ENCODE measurements at places on chromosomes 5 and 9. TPM values are rescaled to one million over a fixed set of nuclear protein-coding genes. Genes with fewer than 3 reads are reported as not detected.

The FGD3 gene
- 160 TPM for total RNA-seq

The IL4 gene
- 1.8 TPM for total RNA-seq

The FABP6 gene
- not detected for total RNA-seq

The KCNV2 gene
- not detected for total RNA-seq

The NFIB gene
- not detected for total RNA-seq

The OBP2B gene
- total RNA-seq = not detected

The STKLD1 gene
- total RNA-seq = 0.91 TPM

The PNPLA7 gene
- total RNA-seq = 5.6 TPM

GRCh38 chr9:115098226-115098965 is 19.6 kb downstream of the TNC start:
- no peak for DNase-seq
- no peak overlapping the region for H3K27ac ChIP-seq
- H3K4me3 ChIP-seq = no peak overlapping the region

- H3K4me3 ChIP-seq = no peak overlapping the region
- no peaks in the 10 kb centered on the region for H3K36me3 ChIP-seq
- no peak for DNase-seq
Observed at GRCh38 chr5:98334946-98335345, 438.5 kb upstream of the RGMB start.

- peaks cover 12% of the 10 kb centered on the region for H3K36me3 ChIP-seq
- peaks cover 2% of the 10 kb centered on the region for H3K4me1 ChIP-seq
- no peak overlapping the region for H3K4me3 ChIP-seq
- no peak for DNase-seq
- no peak overlapping the region for H3K27ac ChIP-seq
- H3K27me3 ChIP-seq = peaks cover 3% of the 10 kb centered on the region
Observed at GRCh38 chr5:10673017-10673389, 88.0 kb downstream of the DAP start.

DNA sequence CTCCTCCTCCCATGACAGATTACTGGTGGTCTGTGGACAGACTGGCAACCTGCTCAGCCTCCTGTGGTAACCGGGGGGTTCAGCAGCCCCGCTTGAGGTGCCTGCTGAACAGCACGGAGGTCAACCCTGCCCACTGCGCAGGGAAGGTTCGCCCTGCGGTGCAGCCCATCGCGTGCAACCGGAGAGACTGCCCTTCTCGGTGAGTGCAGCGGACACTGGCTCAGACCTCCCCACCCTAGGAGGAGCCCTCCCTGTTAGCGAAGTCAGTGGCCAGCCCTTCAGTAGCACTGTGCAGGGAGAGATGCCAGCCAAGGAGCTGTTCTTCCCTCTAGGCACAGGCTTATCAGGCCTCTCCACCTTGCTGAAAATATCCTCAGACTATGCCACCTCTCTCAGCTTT is 143.5 kb downstream of the SAXO1 start:
- no peak for DNase-seq
- H3K4me3 ChIP-seq = no peak overlapping the region
- H3K27ac ChIP-seq = peak overlapping the region; percentile 48
- peaks cover 2% of the 10 kb centered on the region for H3K36me3 ChIP-seq
- H3K4me1 ChIP-seq = no peaks in the 10 kb centered on the region

- no peaks in the 10 kb centered on the region for H3K36me3 ChIP-seq
- no peak overlapping the region for H3K27ac ChIP-seq
- no peak for DNase-seq
- H3K4me1 ChIP-seq = peaks cover 11% of the 10 kb centered on the region
- H3K4me3 ChIP-seq = no peak overlapping the region
Observed at GRCh38 chr9:76297721-76298239, 96.4 kb downstream of the RFK start.

DNA sequence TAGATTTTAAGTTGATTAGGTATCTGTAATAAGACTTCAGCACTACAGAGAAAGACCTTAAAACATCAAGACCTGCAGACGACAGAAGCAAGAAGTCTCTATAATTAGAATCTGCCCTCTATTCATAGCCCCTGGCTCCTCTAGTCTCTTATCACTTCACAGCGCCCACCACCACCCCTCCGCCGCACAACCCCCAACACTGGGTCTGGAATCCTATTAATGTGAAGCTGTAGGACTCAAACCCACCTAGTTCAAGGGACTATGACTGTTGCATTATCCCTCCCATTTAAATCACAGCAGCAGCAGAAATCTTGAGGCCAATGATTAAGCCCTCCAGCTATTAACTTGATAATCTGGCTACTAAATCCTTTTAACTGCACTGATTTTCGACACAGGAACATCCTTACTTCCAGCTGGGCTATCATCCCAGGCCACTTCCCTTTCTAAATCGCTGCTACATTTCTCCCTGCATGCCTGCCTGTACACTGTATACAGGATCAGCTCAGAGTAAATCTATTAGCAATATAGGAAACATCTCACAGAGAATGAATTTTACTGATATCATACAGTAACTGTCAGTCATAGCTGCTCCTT is 159.5 kb upstream of the GRAMD2B start:
- no peak overlapping the region for H3K4me3 ChIP-seq
- no peak for DNase-seq
- no peaks in the 10 kb centered on the region for H3K27me3 ChIP-seq
- H3K27ac ChIP-seq = no peak overlapping the region
- no peaks in the 10 kb centered on the region for H3K36me3 ChIP-seq

DNA sequence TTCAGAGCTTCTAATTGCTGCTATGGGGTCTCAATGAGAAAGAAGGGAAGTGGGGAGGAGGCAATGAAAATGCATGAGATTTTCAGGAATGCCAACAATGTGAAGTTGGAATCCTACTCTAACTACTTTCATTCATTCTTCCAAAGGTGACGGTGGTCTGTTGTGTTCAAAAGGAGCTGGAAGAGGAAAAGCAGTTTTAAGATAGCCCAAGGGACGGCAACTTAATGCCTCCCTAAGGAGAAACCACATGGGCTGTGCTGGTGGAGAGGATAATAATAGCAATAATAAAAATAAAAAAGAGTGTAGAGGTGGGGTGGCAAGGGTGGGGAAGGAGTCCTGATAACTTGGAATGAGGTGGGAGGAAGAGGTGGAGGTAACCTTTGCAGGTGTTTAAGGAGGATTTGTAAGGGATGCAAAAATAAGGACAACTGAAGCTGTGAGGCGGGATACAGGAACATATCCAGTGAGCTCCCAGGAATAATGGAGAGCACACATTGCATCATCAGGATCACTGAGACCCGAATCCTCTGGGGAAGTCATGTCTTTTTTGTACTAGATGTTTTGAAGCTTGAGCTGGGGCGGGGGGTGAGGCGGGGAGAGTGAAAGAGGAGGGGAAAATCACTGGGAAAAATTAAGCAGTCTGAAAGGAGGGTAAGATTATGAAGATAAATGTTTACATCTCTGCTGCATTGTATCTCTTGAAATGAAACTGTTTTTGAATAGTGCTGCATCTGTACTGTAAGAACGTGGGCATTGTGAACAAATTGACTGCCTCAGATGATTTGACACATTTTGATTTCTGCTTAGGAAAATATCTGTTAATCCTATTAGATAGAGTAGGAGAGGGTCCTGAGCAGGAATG is 120.1 kb upstream of the TMEM161B start:
- no peak overlapping the region for H3K27ac ChIP-seq
- no peak for DNase-seq
- no peak overlapping the region for H3K4me3 ChIP-seq

GRCh38 chr5:77973253-77973609 is 197.1 kb upstream of the TBCA start:
- no peak overlapping the region for H3K27ac ChIP-seq
- H3K4me3 ChIP-seq = peak overlapping the region; percentile 77

- H3K27ac ChIP-seq = no peak overlapping the region
- H3K36me3 ChIP-seq = no peaks in the 10 kb centered on the region
Observed at GRCh38 chr5:135073761-135074345, 39.8 kb upstream of the PITX1 start.

GRCh38 chr9:13535141-13535540 is 255.6 kb upstream of the MPDZ start:
- H3K36me3 ChIP-seq = no peaks in the 10 kb centered on the region
- H3K27me3 ChIP-seq = no peaks in the 10 kb centered on the region
- H3K4me3 ChIP-seq = no peak overlapping the region

GRCh38 chr9:131107760-131108159 is 11.4 kb downstream of the AIF1L start:
- no peaks in the 10 kb centered on the region for H3K27me3 ChIP-seq
- H3K27ac ChIP-seq = peak overlapping the region; percentile 32
- H3K4me1 ChIP-seq = peaks cover 1% of the 10 kb centered on the region
- H3K36me3 ChIP-seq = no peaks in the 10 kb centered on the region
- H3K4me3 ChIP-seq = no peak overlapping the region

- H3K27ac ChIP-seq = no peak overlapping the region
- H3K36me3 ChIP-seq = peaks cover 21% of the 10 kb centered on the region
- no peak for DNase-seq
- no peak overlapping the region for H3K4me3 ChIP-seq
- H3K27me3 ChIP-seq = no peaks in the 10 kb centered on the region
- H3K4me1 ChIP-seq = peaks cover 10% of the 10 kb centered on the region
Observed at GRCh38 chr9:77927265-77927664, 104.3 kb downstream of the GNAQ start.

- peaks cover 13% of the 10 kb centered on the region for H3K27me3 ChIP-seq
- peaks cover 6% of the 10 kb centered on the region for H3K4me1 ChIP-seq
- peaks cover 2% of the 10 kb centered on the region for H3K36me3 ChIP-seq
- H3K27ac ChIP-seq = no peak overlapping the region
- no peak overlapping the region for H3K4me3 ChIP-seq
Observed at GRCh38 chr9:92941861-92942260, 5.5 kb upstream of the FGD3 start.

- H3K27me3 ChIP-seq = no peaks in the 10 kb centered on the region
- H3K4me3 ChIP-seq = no peak overlapping the region
- no peak for DNase-seq
- H3K27ac ChIP-seq = no peak overlapping the region
Observed at GRCh38 chr5:62029303-62029702, 276.7 kb upstream of the KIF2A start.

DNA sequence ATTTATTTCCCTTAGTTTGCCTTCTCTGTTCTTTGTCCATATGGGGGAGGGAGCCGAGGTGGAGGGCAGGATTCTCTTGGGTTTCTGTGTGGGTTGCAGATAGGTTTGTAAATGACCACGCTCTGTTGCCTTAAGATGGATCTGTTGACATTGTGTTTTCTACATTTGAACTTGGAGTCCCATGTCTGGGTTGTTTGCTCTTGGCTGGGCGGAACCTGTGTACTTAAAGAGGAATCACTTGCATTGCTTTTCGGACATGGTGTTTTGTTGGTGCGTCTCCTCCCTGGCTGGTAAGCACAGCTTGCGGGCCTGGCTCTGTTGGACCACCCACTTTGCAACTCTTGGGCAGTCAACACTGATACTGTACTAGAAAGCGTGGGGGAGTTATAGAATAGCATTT is 45.9 kb downstream of the EHMT1 start:
- peaks cover 17% of the 10 kb centered on the region for H3K4me1 ChIP-seq
- H3K4me3 ChIP-seq = no peak overlapping the region
- DNase-seq = no peak
- peaks cover 14% of the 10 kb centered on the region for H3K36me3 ChIP-seq
- no peaks in the 10 kb centered on the region for H3K27me3 ChIP-seq

GRCh38 chr5:102069974-102070373 is 226.1 kb downstream of the SLCO4C1 start:
- H3K36me3 ChIP-seq = no peaks in the 10 kb centered on the region
- H3K4me1 ChIP-seq = no peaks in the 10 kb centered on the region
- no peak for DNase-seq
- no peak overlapping the region for H3K4me3 ChIP-seq
- no peak overlapping the region for H3K27ac ChIP-seq
- no peaks in the 10 kb centered on the region for H3K27me3 ChIP-seq

DNA sequence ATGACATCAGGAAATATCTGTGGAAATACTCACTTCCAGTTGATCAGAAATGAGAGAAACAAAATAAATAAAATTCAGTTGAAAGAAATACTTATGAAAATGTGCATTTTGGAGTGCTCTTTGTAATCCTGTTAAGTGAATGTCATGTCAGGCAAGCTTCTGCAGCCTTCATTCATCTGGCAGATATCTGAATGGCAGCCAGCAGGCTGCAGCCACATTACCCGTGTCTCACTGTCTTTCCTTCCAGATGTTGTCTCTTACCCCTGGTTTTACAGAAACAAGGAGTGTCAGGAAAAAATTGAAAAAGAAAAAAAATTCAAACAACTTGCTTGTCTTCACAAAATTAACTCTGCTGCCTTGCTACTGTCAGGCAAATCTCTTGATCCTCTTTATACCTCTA is 445.0 kb upstream of the RIOK2 start:
- DNase-seq = no peak
- no peaks in the 10 kb centered on the region for H3K36me3 ChIP-seq
- H3K27me3 ChIP-seq = no peaks in the 10 kb centered on the region
- H3K27ac ChIP-seq = no peak overlapping the region
- H3K4me1 ChIP-seq = no peaks in the 10 kb centered on the region
- no peak overlapping the region for H3K4me3 ChIP-seq

DNA sequence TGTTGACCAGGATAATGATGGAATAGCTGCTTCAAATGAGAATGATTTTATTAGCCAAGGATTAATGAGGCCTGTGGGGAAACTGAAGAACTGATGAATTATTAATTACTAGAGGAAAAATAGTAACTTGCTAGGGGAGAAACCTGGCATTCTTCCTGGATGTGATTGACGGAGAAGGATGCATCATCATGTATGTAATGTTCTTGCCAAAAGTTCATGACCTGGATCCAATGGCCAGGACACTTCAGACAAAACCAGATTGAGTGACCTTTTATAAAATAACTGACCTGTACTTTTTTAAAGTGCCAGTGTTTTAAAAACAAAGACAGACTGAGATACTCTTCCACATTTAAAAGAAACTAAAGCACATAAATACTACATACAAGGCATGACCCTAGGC is 23.7 kb downstream of the KIAA1191 start:
- H3K4me3 ChIP-seq = no peak overlapping the region
- H3K27me3 ChIP-seq = no peaks in the 10 kb centered on the region
- peaks cover 31% of the 10 kb centered on the region for H3K36me3 ChIP-seq
- H3K4me1 ChIP-seq = peaks cover 1% of the 10 kb centered on the region
- no peak overlapping the region for H3K27ac ChIP-seq
- DNase-seq = no peak

- no peak overlapping the region for H3K4me3 ChIP-seq
- DNase-seq = no peak
- no peaks in the 10 kb centered on the region for H3K36me3 ChIP-seq
- H3K27ac ChIP-seq = no peak overlapping the region
Observed at GRCh38 chr9:114169952-114170770, 14.8 kb downstream of the COL27A1 start.

GRCh38 chr9:96067004-96067403 is 191.5 kb downstream of the ERCC6L2 start:
- no peaks in the 10 kb centered on the region for H3K36me3 ChIP-seq
- no peak overlapping the region for H3K4me3 ChIP-seq
- no peak overlapping the region for H3K27ac ChIP-seq
- DNase-seq = no peak
- H3K4me1 ChIP-seq = peaks cover 3% of the 10 kb centered on the region

GRCh38 chr5:56148453-56148971 is 84.6 kb downstream of the ANKRD55 start:
- DNase-seq = peak; percentile 51
- H3K36me3 ChIP-seq = peaks cover 2% of the 10 kb centered on the region
- peak overlapping the region; percentile 35 for H3K4me3 ChIP-seq
- no peaks in the 10 kb centered on the region for H3K27me3 ChIP-seq
- peaks cover 50% of the 10 kb centered on the region for H3K4me1 ChIP-seq
- peak overlapping the region; percentile 83 for H3K27ac ChIP-seq

Measured in activated naive CD8-positive, alpha-beta T cell treated with anti-CD3 and anti-CD28 coated beads, Interleukin-2, amount 10 ng/mL, durations not matched to agents 7 days and 5 days (primary cell).